NCI-H1092 treated with DMSO at 0.1 percent for 48 hours (cell line): ENCODE measurements at places on chromosomes 6 and 20.

DNA sequence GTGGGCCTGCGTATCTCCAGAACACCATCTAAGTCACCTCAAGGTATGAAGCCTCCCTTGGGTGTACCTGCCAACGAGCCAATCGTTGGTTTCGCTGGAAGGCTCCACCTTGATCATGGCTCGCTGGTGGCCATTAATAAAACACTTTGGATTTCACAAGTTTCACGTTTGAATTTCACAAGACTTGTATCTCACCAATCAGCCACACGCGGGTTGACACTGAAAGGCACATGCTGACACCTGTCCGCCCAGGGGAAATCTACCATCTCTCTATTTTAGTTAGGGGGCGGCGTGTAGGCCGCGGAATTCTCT is 586 bp upstream of the HMGA1 start:
- DNase-seq: no peak

DNA sequence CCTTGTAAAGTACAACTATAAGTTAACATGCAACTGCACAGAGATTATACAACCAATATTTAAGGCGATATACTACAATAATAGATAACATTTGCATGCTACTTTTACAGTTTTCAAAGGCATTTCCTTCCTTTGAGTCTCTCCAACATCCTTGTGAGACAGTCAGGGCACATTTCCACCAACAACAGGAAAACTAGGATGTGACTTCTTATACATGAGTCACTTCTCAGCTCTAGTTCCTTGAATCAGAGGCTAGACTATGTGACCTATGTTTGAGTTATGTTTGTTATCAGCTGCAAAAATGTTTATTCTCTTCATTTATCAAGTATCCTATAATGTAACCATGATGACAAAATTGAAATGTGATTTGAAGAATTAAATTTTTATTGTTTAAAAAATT is 51.7 kb upstream of the TFAP2D start:
- DNase-seq: no peak

GRCh38 chr20:8227293-8227692 is 95.2 kb downstream of the PLCB1 start:
- DNase-seq: no peak

GRCh38 chr20:7031222-7031621 is 263.7 kb downstream of the BMP2 start:
- no peak for DNase-seq

GRCh38 chr6:148595550-148595949 is 151.3 kb upstream of the UST start:
- DNase-seq: no peak

GRCh38 chr6:118935331-118935668 is 341 bp upstream of the MCM9 start:
- no peak for DNase-seq

GRCh38 chr6:19759117-19759880 is 77.9 kb upstream of the ID4 start:
- DNase-seq: no peak
